ENCODE measurements at places on chromosomes 2 and 18.

GRCh38 chr2:75998451-75998850 lies 287.7 kb upstream of the GCFC2 start:
- DNase-seq = no peak

- DNase-seq = no peak
These were observed 91.7 kb downstream of the RBMS1 start for GRCh38 chr2:160401895-160402294.

GRCh38 chr18:79379931-79380815 lies 15.6 kb upstream of the NFATC1 start:
- DNase-seq = no peak

DNA sequence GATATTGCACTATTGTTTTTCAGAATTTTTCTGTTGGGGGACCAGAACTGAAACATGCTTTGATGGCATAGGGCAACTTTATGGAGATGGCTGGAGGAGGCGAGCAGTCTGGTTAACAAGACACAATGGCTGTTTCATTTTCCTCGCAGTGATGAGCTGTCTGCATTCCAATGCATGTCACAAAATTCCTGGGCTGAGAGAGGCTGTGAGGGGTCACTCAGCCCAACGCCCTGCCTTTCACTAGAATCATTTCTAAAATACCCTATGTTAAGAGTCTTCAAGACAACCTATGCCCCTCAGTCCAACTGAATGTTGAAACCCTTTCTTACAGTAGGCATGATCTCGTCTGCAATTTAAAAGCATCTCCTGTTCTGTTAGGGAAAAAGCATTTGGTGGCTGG lies 1090.0 kb downstream of the BCL11A start:
- no peak for DNase-seq

DNA sequence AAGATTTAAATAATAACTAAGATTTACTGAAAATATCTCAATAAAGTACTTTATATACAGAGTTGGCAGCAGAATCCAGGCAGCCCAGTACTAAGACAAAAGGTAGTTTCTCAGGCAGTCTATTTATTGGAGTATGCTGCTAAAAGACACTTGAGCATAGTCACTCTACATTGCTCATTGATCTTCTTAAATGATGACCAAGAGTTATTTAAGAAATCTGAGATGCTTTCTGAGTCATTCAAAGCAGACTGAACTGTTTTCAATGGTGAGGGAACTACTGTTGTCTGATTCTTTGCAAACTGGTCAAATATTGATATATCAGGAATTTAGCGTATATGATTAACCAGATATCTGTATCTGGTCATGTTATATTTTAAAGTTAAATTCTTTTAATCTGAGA lies 133.6 kb downstream of the PHLPP1 start:
- DNase-seq = no peak

DNA sequence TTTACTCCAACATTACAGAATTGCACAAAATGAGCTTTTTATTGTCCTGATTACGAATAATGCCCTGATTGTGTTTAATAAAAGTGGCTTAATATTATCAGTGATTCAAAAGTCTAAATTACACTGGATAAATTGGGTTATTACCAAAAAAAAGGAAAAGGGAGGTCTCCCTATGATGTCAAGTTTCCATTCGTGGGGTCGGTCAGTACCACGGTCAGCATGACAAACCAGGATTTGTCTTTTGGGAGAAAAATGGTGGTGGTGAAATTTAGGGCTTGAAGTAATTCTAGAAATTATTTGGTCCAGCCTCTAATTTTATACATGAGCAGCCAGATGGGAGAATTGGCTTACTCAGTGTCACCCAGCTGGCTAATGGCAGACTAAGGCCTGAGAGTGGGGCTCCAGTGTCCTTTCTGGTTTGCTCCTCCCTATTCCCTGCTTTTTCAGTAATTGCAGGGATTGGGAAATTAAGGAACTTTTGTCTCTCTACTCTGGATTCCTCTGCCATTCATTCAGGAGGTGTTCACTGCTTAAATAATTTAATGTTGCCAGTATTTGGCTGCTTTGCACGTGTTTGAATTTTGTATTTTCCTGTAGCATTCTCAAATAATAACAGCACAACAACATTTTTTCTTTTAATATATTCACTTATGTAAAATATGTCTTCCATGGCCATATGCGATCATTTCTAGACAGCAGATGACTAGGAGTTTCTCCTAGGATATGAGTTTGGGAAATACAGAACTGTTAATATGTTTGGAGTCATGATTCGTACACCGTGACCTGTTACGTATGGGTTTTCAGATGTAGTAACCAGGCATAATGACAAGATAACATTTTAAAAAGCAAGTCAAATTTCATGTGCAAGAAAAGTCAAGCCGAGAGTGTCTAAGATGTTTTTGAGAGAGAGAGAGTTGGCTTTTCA lies 128.9 kb upstream of the NOSTRIN start:
- no peak for DNase-seq
